ENCODE measurements at places on chromosomes 7 and 10.
A peak's percentile ranks its signal among the peaks of the same experiment; 100 is the strongest.

- DNase-seq, result no peak
These were observed 103.4 kb downstream of the WNT2 start for GRCh38 chr7:117219485-117219884.

DNA sequence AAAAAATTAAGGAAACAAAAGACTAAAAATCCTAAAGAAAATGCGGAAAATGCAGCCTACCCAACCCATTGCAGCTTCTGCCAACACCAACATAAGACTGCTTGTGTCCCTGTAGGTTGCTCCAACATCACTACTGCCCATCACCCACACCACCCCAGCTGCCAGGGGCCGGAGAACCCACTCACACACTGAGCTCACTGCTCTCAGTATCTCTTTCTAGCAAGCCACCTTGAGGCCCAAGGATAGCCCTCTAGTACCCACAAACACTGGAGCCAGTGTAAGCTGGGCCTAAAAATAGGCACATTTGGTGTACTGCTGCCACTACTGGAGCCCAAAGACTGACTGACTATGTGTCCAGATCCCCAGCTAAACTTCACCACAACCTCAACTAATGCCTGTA lies 67.3 kb downstream of the MEST start:
- no peak for DNase-seq

DNA sequence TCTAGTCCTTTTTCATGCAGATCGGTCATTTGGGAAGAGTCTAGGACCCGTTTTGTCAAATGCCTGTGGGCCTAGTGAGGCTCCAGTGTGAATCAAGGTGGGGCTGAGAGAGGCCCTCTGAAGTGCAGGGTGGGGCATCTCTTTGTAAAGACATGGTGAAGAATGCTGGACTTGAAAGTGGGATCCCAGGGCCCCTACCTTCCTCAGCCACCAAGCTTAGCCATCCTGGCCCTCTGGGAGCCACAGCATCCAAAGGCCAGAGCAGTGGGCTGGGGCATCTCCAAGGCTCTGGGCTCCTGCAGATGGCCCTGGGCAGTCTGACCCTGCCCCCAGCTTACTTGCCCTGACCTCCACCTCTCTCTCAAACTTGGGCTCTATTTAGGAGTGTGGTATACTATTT lies 78.5 kb downstream of the ADCY1 start:
- DNase-seq, result no peak

DNA sequence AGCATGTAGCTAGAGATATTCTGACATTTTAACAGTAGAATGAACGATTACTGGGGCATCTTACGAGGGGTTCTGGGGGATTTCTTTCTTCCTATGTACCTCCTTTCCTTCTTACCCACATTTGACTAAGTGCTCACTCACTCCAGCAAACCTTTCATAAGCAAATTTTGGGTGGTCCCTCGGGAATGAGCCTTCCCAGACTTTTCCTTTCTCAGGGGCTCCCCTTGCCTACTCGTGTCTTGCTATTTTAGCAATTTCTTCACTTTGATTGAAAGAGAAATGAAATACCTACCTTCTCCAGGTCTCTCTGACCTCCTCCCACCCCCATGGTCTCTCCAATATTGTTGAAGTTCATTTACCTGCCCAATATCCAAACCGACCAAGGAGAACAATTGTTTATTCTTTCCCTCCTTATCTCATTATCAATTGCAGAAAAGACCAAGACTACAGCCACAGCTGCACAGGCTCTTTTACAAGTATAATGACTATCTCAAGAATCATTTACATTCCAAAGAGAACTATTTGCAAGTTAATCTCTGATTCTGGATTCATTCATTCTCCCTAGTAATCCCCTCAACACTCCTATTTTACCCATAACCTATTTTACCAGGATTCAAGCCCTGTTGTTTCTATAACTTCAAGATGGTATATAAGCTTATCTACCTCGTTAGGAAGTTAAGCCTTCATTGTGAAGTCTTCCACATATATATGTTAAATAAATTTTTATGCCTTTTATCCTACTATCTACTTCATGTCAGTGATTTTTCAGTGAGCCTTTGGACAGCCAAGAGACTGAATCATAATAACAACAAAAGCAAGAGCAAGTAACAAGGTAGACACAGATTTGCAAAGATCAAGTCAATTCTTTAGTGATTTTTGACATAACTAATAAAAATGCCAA lies 480.6 kb downstream of the IPMK start:
- no peak for DNase-seq

DNA sequence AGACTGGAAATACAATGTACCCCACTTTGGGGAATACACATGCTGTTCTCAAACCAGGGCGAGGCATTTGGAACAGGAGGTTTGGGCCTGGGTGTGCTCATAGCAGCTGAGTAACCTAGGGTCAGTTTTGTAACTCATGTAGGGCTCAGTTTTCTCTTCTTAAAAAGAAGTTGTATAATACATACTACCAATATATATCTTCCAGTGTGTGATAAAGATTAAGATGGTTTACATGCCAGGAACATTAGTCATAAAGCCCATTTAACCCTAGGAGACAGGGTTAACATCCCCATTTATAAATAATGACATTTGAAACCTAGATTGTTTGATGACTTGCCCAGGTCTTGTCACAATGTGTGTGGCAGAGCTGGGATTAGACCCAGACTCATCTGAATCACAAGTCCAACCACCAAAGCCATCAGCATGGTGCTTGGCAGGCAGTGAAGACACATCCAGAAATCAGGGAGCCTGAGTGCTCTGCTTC lies 6.0 kb downstream of the AKR1B10 start:
- DNase-seq, result peak; percentile 37

GRCh38 chr10:86390337-86391120 lies 23.9 kb upstream of the GRID1 start:
- DNase-seq, result no peak

GRCh38 chr7:133784486-133785001 lies 342.6 kb upstream of the LRGUK start:
- no peak for DNase-seq

GRCh38 chr10:73840056-73840402 lies 28.6 kb upstream of the NDST2 start:
- DNase-seq, result no peak

DNA sequence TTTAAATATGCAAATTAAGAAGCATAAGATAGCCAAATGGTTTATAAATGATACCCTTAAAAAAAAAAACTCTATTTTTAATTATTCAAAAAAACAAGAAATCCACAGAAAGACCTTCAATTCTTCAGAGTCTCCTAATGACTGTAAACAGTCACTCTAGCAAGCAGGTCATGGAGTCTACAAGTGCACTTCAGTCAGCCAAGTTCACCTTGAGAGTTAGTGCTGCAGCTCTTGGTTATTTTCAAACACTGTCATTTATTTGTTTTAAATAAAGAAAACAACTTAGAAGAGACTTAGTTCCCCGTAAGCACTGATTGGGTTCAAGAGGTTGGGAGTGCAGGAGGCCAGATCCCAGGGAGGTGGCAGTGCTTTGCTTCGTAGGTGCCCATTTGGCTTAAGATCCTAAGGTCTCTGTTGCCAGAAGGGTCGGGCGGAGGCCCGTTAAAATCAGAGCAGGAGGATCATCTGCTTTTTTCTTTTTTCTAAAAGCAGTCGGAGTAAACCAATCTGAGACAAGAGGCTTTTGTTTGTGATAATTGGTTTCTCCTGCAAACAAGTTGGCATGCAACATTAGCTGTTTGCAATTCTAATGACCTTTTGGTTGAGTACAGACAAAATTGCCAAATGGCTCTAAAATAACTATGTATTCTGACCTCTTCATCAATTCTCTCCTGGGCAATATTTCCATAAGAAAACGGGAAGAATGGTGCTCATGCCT lies 86.4 kb upstream of the ELMO1 start:
- no peak for DNase-seq

DNA sequence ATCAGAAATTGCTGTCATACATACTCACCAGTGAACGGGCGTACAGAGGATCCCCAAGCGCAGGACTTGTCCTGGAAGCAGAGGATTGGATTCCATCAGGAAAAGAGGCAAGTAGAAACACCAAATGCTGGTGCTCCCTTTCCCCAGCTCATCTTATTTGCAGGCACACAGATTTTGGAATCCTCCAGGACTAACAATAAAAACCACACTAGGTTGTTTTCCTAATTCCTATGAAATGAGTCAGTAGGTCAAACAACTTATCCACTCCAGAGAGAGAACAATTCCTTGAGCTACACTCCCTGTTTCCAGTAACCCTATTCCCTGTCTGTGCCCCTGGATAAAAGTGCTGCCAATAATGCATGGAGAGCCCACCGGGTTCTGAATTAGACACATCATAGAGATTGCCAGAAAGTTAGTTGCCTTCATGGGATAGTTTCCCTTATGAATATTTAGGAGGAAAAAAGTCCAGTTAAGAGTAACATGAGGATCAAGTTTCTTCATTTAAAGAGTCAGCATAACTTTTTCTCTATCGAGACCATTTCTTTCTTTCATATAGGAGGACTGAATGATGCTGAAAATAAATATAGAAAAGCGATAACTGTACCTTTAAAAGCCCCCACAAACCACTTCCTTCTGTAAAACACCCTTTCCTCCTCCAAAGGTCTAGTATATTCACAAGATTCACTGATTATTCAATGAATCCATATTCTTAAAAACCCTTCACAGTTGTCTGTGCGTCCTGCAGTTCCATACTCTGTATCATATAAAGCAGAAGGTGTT lies 178.3 kb upstream of the KLF14 start:
- peak; percentile 75 for DNase-seq

DNA sequence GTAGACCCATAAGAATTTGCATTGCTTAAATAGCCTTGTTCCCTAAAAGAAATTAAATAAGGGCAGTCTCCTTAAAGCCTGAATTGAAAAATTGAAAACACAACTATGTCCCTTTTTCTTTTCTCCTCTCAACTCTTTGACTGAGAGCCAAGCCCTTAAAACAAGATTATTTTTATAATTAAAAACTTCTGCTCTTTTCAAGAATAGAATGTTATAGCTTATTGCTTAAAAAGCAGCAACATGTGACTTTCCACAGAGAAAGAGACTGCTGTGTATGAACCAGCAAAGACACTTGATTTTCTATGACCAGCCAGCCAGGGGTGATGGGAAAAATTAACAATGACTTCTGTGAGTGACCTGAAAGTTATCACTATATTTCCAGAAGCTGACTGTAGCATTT lies 295.2 kb upstream of the CELF2 start:
- no peak for DNase-seq

GRCh38 chr10:52858722-52859121 lies 86.1 kb upstream of the MBL2 start:
- DNase-seq, result no peak

GRCh38 chr10:45566415-45566814 lies 106.2 kb downstream of the ZFAND4 start:
- no peak for DNase-seq

DNA sequence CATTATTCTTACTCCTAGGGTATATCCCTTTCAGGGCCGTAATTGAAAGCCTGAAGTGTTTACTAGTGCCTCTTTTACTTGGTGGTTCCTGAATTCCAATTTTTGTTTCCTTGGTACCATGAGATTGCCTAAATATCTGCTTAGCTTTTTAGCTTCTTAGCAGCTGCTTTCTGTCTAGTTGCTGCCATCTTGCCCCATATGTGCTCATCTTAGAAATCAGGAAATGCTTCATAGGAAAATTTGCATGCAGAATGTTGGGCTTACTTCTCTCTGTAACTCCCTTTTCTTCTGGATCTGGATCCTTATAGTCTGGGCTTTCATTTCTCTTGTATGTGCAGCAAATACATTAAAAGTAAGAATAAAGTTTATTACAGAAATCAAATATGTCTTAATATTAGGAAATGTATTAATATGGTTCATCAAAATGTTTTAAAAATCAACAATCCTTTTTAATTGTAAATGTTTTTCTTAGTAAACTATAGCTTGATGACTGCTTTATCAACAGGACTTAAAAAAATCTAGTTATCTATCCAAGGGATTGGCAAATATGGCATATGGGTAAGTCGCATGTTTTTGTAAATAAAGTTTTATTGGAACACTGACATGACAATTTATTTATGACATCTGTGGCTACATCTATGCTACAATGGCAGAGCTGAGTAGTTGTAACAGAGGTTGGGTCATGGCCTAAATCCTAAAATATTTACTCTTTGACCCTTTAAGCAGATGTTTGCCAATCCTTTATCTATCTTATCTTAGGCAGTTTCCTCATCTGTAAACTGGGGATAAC lies 73.5 kb upstream of the CDK6 start:
- no peak for DNase-seq

DNA sequence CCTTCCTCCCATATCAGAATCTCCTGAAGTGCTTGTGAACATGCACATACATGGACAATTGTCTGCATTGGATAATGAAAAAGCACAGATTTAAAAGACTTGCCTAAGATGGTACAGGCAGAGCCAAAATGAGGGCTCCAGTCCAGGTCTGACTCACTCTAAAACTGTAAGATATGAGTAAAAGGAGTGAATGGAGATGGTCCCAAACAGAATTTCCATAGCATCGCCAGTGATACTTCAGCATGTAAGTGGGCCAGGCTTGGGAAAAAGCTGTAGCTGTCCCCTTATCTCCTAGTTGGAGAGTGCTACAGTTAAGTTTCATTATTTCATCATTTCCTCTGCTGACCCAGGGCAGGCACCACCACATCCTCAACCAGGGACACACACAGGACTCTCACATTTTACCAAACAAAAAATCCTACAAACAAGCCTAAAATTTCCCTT lies 26.4 kb upstream of the IL6 start:
- no peak for DNase-seq

DNA sequence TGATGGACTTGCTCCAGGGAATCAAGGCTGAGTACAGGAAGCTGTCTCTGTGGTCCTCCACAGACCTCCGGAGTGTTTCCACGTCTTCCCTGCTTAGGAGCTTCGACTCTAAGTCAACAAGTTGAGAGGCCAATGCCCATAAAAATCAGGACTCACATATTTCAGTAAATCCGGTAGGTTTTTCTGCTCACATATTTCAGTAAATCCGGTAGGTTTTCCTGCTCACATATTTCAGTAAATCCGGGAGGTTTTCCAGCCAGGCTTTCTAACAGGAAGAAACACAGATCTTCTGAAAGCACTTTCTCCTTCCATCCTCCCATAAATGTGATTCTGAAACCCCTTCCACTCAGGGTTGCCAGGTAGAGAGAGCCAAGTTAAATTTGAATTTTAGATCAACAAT lies 340.1 kb upstream of the SHH start:
- DNase-seq, result no peak

DNA sequence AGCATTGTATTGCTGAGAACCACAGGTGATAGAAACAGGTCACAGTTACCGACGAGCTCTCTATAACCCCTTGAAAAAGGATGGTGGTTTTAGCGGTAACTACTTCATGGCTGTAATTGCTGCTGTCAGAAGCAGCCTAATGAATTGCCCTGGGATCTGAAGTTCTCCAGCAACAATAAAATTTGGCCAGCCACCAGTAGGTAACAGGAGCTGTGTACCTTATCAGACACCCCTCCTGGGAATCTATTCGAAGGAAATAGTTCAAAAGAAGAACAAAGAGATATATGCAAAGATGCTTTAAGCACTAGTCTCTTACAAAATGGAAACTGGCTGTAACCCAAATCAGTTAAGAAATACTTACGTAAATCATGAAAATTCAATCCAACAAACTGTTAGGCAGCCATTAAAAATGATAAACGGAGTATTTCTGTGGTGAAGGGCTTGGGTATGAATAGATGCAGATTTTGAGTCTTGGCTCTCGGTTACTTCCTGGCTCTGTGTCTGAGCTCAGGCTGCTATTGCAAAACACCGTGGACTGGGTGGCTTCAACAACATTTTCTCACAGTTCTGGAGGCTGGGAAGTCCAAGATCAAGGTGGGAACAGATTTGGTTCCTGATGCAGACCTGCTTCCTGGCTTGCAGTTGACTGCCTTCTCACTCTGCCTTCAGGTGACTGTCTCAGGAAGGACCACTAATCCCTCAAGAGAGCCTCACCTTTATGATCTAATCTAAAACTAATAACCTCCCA lies 1.6 kb downstream of the MSRB2 start:
- DNase-seq, result no peak

- no peak for DNase-seq
These were observed 28.3 kb upstream of the CCDC6 start for GRCh38 chr10:59934701-59935100.
